ENCODE measurements at places on chromosomes 7 and 10.

DNA sequence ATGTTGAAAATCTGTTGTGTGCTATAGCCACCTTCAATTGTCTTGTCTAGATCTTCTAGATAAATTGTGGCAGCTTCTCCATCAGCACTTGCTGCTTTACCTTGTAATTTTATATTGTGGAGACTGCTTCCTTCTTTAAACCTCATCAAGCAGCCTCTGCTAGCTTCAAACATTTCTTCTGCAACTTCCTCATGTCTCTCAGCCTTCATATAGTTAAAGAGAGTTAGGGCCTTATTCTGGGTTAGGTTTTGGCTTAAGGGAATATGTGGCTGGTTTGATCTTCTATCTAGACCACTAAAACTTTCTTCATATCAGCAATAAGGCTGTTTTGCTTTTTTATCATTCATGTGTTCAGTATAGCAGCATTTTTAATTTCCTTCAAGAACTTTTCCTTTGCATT lies 128.2 kb downstream of the ADAM22 start:
- DNase-seq, result no peak

DNA sequence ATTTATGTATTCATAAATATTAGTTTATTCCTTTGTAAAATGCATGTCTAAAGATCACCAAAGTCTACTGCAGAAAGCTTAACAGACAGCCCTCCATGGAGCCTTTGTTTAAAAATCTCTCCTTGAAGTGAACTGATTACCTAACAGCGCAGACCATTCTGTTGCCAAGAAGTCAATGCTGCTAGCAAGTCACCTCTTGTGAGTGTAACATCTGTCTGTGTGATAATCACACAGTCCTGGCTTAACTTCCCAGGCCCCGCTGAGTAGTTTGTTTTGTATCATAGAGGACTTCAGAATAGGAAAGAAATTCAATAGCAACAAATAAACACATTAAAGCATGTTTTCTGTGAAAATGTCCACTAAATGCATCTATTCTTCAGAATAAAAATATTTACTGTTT lies 435.3 kb upstream of the IGFBP3 start:
- no peak for DNase-seq

DNA sequence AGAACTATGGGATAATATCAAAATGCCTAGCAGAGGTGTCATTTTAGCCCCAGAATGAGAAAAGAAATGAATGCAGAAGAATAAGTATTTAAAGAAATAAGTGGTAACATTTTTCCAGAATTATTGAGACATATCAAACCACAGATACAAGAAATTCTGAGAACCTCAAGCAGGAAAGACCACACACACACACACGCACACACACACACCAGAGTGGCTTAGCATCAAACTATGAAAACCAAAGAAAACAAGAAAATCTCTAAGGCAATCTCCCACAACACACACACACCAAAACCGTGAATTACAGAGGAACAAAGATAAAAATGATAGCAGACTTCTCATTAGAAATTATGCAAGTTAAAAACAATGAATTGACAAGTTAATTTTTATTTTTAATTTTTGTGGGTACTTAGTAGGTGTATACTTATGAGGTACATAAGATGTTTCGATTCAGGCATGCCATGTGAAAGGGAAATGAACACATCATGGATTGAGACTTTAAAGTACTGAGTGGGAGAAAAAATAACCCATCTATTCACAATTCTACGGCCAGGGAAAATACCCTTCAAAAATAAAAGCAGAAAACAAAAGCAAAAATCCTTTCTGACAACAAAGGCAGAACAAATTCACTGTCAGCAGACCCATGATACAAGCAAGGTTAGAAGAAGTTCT lies 14.6 kb downstream of the PPIF start:
- no peak for DNase-seq

GRCh38 chr10:103114876-103115275 lies 78.2 kb downstream of the NT5C2 start:
- no peak for DNase-seq

- no peak for DNase-seq
Measured at GRCh38 chr10:104579136-104579535, 62.0 kb upstream of the SORCS3 start.

- DNase-seq, result no peak
Measured at GRCh38 chr10:121168545-121169216, 317.5 kb downstream of the WDR11 start.

DNA sequence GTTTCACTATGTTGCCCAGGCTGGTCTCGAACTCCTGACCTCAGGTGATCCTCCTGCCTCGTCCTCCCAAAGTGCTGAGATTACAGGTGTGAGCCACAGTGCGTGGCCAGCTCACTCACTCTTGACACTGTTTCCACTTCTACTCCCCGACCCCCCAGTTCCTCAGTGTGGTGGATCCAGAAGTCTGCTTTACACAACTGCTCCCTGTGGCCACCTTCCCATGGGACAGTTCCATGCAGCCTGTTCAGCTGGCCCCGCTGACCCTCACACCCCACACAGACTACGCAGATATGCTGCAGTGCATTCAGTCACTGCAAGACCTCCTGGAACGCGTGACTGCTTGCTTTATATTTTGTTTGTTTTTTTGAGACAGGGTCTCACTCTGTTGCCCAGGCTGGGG lies 86.4 kb downstream of the SEPTIN14 start:
- no peak for DNase-seq

GRCh38 chr7:74371381-74372341 lies 82.0 kb upstream of the GTF2IRD1 start:
- peak; percentile 49 for DNase-seq

DNA sequence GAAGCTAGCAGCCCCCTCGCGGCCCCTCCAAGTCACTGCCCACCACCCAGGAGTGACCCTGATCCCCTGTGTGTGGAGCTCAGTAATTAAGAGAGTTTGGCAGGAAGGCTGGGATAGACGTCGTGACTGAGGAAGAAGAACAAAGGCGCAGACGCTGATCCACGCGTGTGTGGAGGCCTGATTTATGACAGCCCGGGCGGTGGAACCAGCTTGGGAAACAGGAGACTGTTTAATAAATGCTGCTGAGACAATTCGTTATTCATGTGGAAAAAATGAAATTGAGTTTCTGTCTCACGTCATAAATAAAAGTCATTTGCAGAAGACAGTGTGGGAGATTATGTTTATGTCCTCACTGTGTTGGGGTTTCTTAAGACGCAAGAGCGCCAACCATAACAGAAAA lies 130.8 kb downstream of the ELFN1 start:
- DNase-seq, result no peak

DNA sequence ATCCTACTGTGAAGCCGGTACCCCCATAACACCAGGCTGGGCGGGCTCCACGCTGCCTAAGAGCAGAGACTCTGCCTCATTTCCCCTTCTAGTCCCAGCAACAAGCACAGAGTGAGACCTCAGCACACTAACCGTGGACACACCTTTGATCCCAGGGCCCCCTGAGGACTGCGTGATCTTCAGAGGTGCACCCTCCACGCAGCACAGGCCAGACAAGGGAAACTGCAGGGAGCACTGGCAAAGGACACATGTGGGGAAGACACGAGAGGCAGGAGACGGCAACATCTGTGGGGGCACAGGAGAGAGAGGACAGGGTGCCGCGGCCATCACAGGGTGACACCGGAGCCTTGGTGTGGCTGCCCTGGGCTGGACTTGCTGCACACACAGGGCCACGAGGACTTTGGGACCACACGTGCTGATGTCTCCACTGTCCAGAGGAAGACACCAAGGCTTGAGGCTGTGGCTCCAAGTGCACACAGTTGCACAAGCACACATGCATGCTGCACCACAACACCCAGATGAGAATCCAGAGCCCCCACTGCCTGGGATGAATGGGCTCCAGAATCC lies 128.8 kb downstream of the PTPRN2 start:
- no peak for DNase-seq

DNA sequence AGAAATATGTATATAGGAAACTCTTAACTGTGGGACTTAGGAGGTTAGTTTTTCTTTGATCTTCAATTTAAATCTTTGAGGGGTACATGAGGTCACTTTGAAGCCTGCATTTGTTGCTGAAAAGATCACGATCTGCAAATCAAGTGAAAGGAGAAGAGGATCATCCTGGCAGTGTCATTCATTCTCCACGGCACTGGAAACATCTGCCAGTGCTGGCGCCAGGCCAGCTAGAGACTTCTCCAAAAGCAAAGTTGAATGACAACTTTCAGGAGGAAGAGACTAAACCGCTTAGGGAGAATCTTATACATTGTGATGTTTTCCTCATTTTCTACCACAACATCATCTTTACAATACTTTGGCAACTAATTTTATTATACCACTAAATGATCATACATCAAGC lies 42.5 kb downstream of the MRC1 start:
- peak; percentile 16 for DNase-seq

- DNase-seq, result no peak
Measured at GRCh38 chr7:15620491-15621185, 58.8 kb upstream of the AGMO start.

DNA sequence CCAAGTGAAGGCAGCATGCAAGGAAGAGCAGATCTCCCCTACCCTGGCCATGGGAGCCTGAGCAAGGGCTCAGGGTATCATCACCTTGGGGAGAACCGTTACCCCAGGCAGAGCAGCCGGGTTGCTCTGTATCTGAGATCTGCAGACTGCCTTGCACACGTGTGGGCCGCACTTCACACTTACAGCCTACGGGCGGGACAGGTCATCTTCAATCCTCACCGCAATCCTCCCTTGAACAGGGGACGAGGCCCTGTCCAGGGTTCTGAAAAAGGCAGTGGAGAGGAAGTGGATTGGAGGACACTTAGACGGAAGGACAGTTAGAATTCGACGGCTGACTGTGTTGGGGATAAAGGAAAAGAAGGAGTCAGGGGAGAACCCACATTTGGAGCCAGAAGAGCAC lies 51.4 kb downstream of the NPS start:
- no peak for DNase-seq

DNA sequence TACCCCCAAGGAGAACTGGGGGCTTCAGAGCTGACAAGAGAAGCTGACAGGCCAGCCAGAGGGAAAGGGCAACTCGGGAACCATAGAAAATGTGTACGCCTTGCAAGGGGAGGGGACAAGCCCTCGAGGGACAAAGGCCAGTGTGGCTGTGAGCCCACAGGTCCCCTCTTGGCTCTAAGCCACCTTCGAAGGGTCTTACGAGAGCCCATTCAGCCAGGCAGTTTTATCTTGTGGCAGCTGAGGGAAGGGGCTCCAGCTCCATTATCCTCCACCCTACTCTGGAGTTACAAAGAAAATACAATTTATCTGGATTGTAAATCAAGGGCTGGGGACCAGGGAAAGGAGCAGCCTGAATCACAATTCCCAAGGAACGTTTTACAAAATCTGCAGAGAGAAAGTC lies 159.5 kb upstream of the ZMIZ1 start:
- DNase-seq, result no peak

GRCh38 chr10:78248651-78249464 lies 215.2 kb downstream of the RPS24 start:
- DNase-seq, result no peak

DNA sequence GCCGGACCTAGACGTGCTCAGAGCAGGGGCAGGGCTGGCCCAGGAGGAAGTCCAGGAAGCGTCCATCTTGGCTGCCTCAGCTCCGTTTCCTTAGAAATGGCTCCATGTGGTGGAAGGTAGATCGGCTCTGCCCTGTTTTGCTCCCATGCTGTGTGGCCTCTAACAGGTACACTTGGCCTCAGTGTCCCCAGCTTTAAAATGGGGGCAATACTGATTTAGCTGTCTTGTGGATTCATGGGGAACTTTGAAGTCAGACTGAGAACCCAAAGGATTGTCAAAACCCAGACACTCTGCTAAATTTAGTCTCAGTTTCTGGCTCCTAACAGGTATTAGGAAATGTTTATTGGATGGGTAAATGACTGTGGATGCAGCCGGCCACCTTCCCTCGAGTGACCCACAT lies 15.9 kb downstream of the MTURN start:
- DNase-seq, result no peak

GRCh38 chr7:105652359-105652993 lies 71.2 kb upstream of the EFCAB10 start:
- peak; percentile 54 for DNase-seq

GRCh38 chr10:47453141-47454007 lies 30.5 kb downstream of the ANXA8 start:
- no peak for DNase-seq

- DNase-seq, result no peak
Measured at GRCh38 chr10:118979661-118980060, 49.9 kb upstream of the NANOS1 start.

DNA sequence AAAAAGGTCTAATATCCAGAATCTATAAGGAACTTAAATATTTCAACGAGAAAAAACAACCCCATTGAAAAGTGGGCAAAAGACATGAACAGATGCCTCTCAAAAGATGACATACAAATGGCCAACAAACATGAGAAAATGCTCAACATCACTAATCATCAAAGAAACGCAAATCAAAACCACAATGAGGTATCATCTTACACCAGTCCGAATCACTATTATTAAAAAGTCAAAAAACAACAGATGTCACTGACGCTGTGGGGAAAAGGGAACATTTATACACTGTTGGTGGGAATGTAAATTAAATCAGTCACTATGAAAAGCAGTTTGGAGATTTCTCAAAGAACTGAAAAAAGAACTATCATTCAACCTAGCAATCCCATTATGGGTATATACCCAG lies 6.0 kb downstream of the VWDE start:
- no peak for DNase-seq

- no peak for DNase-seq
Measured at GRCh38 chr10:78134773-78135306, 101.2 kb downstream of the RPS24 start.

DNA sequence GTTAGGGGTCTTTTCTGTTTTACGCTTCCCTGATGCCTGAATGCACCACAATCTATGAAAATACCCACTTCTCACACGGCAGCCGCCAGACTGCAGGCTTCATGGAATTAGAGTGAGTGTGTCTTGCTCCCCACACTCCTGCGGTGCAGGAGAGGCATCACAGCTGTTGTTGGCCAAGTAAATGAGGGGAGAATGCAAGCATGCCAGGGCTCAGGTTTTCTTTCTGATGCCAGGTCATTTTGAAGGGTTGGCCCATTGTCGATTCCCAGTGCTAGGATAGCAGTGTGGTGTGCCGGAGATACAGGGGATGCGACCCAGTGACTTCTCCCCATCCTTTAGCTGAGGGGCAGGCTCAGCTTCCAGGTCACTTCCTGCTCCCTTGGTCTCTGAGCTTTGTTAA lies 16.3 kb downstream of the CXCL12 start:
- DNase-seq, result no peak

DNA sequence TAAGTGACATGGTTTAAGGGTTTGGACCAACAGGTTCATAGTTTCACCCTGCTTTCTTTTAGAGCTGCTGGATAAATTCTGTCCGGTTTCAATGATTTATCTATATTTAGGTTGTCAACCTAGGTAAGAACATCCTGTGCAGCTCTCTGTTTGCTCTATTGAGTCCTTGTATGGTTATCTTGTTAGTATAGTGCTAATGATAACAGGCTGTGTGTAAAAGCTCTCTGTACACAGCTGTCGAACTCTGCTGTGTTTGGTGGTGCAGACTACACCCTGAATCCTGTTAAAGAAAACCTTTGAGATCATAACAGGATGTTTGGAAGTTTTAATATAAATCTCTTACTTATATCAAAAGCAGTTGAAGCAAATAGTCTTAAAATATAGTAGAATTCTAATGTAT lies 219.2 kb downstream of the SDK1 start:
- no peak for DNase-seq
